HT-29 (cell line): ENCODE measurements at places on chromosomes 2 and 18.

GRCh38 chr18:13983506-13983905 lies 68.2 kb upstream of the MC2R start:
- no peak for DNase-seq

DNA sequence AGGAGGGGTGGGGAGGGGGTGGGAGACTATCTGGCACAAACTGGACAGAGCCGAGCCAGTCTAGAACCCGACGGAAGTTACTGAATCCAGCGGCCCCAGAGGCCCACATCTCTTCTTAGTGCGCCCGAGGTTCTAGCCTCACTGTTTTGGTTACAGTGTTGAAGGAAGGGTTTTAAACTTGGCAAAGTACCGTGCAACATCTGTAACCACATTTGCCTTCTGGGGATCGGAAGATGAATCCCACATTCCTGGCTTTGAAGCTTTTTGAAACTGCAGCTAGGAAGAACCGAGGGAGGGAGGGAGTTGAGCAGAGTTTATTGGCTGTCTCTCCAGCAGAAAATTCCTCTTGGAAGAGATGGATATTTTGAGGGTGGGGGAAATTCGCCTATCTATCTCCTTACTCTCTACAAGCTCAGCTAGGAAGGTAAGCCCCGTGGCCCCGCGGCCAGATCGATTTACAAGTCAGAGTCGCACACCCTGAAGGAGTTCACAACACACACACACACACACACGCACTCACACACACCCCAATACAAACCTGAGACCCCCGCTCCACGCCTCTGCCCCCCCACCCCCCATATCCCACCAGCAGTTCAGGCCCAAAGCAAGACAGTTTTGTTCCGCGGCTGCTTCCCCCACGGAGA lies 1.0 kb downstream of the ACVR1 start:
- DNase-seq: peak; percentile 65

DNA sequence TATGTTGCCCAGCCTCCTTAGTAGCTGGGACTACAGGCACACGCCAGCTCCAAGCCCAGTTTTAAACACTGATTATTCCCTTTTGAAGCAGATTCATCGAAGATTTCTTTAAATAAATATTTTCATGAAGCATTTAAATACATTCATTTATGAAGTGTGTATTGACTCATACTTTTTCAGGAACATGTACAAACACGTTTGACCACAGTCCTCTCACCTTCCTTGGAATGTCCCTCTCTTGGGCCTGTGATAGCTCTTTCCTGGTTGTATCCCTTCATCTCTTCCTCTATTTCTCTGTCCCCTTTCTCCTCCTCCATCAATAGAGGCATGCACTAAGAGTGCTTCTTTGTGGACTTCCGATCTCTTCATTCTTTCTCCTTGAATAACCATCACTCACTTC lies 2.5 kb downstream of the PSTPIP2 start:
- no peak for DNase-seq

- no peak for DNase-seq
Measured at GRCh38 chr2:109239720-109240119, 110.7 kb downstream of the SH3RF3 start.

- DNase-seq: no peak
Measured at GRCh38 chr18:50855976-50856757, 22.8 kb upstream of the ME2 start.

DNA sequence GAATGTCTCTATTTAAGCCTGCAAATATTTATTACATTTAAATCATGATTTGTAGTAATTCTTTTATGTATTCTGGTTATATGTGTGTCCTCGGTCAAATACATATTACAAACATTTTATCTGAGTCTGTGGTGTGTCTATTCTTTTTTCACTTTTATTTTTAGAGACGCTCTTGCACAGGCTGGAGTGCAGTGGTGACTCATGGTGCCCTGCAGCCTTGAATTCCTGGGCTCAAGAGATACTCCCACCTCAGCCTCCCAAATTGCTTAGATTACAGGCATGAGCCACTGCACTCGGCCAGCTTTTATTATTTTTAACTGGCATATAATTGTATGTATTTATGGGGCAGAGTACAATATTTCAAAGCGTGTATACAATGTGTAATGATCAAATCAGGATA lies 47.5 kb downstream of the ARID5A start:
- DNase-seq: no peak

GRCh38 chr2:191253476-191253875 lies 8.3 kb downstream of the MYO1B start:
- DNase-seq: no peak

DNA sequence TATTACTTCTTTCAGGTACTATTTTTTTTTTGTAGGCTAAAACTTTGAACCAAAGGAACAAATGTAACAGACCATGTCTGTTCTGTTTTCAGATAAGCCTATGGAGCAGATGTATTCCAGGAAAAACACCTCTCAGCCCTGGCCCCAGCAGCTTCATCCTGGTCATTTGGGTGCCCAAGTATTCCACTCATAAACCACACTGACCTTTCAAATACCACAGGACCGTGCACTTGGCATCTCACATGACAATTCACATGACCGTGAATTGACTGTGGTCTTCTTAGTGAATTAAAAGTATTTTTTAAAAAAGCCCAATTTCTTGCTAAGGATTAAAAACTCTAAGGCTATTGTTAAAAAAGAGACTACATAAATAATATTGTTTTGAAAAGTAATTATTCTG lies 50.2 kb downstream of the SMIM21 start:
- DNase-seq: no peak

GRCh38 chr2:69358914-69359313 lies 28.1 kb downstream of the GFPT1 start:
- no peak for DNase-seq

DNA sequence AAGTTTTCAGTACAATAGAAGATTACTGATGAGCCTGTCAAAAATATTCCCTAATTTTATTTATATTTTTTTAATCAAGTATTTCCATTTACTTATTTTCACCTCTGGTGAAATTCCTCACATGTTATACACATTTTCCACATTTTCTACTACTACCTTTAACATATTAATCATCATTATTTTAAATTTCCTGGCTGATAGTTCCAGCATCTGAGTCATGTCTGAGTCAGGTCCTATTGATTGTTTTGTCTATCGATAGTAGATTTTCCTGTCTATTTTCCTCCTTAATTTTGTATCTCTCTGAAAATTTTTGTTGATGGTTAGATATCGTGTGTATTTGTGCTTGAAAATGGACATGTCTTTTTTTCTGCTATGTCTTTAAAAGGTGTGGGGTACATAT lies 211.8 kb upstream of the DSEL start:
- DNase-seq: no peak

DNA sequence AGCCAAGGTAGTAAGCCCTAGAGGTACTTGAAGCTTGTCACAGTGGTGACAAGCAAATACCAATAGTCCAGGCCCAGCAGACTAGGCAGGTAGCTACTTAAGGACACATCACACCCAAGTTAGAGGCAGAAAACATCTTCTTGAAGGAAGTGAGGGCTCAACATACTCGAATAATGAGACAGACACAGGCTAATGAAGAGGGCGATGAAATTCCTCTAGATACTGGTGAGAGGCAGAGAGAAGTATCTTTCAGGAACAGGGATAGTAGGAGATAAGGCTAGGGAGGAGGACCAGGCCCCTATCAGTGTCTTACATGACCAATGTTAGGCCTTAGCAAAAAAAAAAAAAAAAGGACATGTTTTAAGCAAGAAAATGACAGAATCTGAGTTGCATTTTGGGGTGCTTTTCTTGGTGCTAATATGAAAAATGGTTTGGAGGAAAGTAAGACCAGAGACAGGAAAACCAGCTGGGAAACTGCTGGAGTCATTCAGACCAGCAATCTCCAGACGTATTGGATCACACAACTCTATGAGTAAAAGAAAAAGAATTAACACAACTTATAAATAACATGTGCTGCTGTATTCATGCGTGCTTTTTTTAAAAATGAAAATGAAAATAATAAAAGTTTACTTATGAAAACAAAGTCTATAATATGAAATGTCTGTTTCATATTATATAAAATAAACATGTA lies 37.7 kb downstream of the COBLL1 start:
- no peak for DNase-seq
